CD4-positive, alpha-beta T cell (primary cell): ENCODE measurements at places on chromosomes 2 and 18. TPM values are rescaled to one million over a fixed set of nuclear protein-coding genes. Genes with fewer than 3 reads are reported as not detected.

Gene MSTN
- total RNA-seq: not detected

Gene MEIS1
- total RNA-seq: not detected

Gene HOXD12
- not detected for total RNA-seq

Gene LYPD6B
- total RNA-seq: not detected

Gene RNU2-63P
- 2.6 TPM for total RNA-seq

Gene KIF3C
- total RNA-seq: 1.8 TPM

Gene TXNDC2
- not detected for total RNA-seq

Gene GKN1
- total RNA-seq: not detected

Gene UGT1A5
- total RNA-seq: not detected

Gene DQX1
- 0.22 TPM for total RNA-seq

DNA sequence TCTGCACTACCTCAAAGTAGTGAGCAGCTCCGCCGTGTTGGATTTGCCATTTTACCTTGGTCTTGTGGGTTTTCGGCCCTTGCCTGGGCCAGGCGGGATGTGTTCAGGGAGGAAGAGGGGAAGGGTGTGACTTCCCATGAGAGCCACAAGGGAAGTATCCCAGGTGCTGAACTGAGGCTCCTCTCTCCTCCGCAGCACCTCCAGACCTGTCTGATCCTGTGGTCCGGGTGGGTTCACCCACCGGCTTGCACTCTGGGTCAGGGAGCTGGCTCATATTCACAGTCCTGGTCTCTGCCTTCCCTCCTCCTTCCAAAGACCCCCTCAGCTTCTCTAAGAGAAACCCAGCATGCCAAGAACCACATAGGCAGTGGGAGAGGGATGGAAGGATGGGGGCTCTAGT lies 235.8 kb downstream of the SEPTIN10 start:
- no peak overlapping the region for H3K27ac ChIP-seq
- DNase-seq: no peak
- no peaks in the 10 kb centered on the region for H3K4me1 ChIP-seq
- no peaks in the 10 kb centered on the region for H3K27me3 ChIP-seq
- no peak overlapping the region for H3K4me3 ChIP-seq

GRCh38 chr18:9188359-9189231 lies 52.0 kb downstream of the ANKRD12 start:
- peaks cover 9% of the 10 kb centered on the region for H3K4me1 ChIP-seq
- no peak overlapping the region for H3K4me3 ChIP-seq
- DNase-seq: no peak
- no peaks in the 10 kb centered on the region for H3K27me3 ChIP-seq
- peaks cover 56% of the 10 kb centered on the region for H3K36me3 ChIP-seq

- no peak for DNase-seq
- no peaks in the 10 kb centered on the region for H3K36me3 ChIP-seq
- H3K27me3 ChIP-seq: no peaks in the 10 kb centered on the region
- no peak overlapping the region for H3K27ac ChIP-seq
- no peaks in the 10 kb centered on the region for H3K4me1 ChIP-seq
Measured at GRCh38 chr2:45380131-45380836, 230.8 kb downstream of the SRBD1 start.

GRCh38 chr2:74372674-74373073 lies 7.4 kb downstream of the DCTN1 start:
- peaks cover 5% of the 10 kb centered on the region for H3K4me1 ChIP-seq
- no peak for DNase-seq
- H3K27me3 ChIP-seq: no peaks in the 10 kb centered on the region
- H3K4me3 ChIP-seq: no peak overlapping the region
- H3K27ac ChIP-seq: no peak overlapping the region

DNA sequence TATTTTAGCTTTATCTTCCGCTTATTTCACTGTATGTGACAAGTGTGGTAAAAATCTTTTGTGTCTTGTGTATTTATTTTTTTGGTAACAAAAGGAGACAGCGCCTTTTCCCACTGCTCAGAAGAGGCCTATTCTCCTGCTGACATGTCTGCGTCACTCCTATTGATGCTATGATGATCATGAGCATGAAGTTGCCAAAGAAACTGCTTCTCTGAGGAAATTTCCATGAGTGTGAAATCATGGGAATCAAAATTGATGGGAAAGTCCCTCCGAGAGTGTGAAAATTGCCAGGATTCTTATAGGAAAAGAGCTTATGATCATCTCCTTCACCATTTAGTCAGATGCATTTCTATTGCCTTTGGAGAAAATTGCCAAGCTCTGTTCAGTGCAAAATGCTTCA lies 36.5 kb upstream of the DARS1 start:
- no peak for DNase-seq
- H3K4me1 ChIP-seq: peaks cover 4% of the 10 kb centered on the region
- H3K4me3 ChIP-seq: no peak overlapping the region
- H3K36me3 ChIP-seq: no peaks in the 10 kb centered on the region
- no peak overlapping the region for H3K27ac ChIP-seq

- DNase-seq: peak; percentile 52
- no peak overlapping the region for H3K4me3 ChIP-seq
- H3K27ac ChIP-seq: no peak overlapping the region
- H3K36me3 ChIP-seq: no peaks in the 10 kb centered on the region
- H3K4me1 ChIP-seq: peaks cover 8% of the 10 kb centered on the region
- peaks cover 2% of the 10 kb centered on the region for H3K27me3 ChIP-seq
Measured at GRCh38 chr2:172253190-172254052, 150.7 kb upstream of the DLX2 start.

- H3K27me3 ChIP-seq: no peaks in the 10 kb centered on the region
- peaks cover 32% of the 10 kb centered on the region for H3K4me1 ChIP-seq
- DNase-seq: no peak
- H3K27ac ChIP-seq: no peak overlapping the region
Measured at GRCh38 chr18:13433125-13433524, 214.6 kb downstream of the LDLRAD4 start.

DNA sequence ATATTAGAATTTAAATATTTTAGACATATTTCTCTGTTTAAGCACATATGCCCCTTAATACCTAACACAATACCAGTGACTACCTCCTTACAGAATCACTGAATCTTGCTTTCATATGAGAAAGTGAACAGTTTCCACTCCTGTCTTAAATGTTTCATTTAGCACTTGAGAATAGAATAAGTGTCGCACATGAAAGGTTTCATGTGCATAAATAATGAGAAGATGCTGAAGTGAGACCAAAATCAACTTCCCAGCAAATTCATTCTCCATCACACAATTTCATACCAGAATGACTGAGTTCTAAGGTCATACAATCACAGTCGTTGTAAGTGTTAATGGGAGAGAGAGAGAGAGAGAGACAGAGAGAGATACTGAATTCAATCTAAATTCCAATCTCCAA lies 51.2 kb downstream of the ATIC start:
- H3K27ac ChIP-seq: no peak overlapping the region
- H3K36me3 ChIP-seq: peaks cover 2% of the 10 kb centered on the region
- no peaks in the 10 kb centered on the region for H3K4me1 ChIP-seq
- no peak overlapping the region for H3K4me3 ChIP-seq
- DNase-seq: no peak

GRCh38 chr2:69693775-69694450 lies 48.0 kb upstream of the ANXA4 start:
- peak; percentile 48 for DNase-seq
- no peaks in the 10 kb centered on the region for H3K36me3 ChIP-seq
- peak overlapping the region; percentile 77 for H3K27ac ChIP-seq
- H3K4me3 ChIP-seq: peak overlapping the region; percentile 19
- H3K4me1 ChIP-seq: peaks cover 85% of the 10 kb centered on the region

DNA sequence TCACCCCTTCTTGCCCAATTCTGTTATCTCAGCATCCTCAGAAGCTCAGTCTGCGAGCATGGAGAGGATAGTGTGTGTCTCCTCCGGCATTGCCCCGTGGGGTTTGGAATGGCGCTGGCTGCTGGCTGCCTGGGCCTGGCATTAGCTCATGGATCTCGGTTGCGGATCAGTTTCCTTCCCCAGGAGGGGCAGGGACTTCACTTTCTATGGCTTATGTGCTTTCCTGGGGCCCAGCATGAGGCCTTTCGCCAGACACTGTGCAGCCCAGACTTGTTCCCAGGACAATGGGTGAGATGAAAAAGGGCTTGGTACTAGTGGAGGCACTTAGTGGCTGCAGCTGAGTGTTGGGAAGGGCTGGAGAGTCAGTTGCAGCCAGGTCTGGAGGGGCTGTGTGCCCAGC lies 143.3 kb downstream of the GLI2 start:
- no peaks in the 10 kb centered on the region for H3K27me3 ChIP-seq
- H3K4me3 ChIP-seq: no peak overlapping the region
- no peaks in the 10 kb centered on the region for H3K4me1 ChIP-seq
- no peak overlapping the region for H3K27ac ChIP-seq
- no peaks in the 10 kb centered on the region for H3K36me3 ChIP-seq
- no peak for DNase-seq

- peaks cover 10% of the 10 kb centered on the region for H3K27me3 ChIP-seq
- H3K4me1 ChIP-seq: no peaks in the 10 kb centered on the region
- no peaks in the 10 kb centered on the region for H3K36me3 ChIP-seq
Measured at GRCh38 chr2:172279813-172280212, 147.6 kb upstream of the ITGA6 start.

- no peak for DNase-seq
- no peaks in the 10 kb centered on the region for H3K27me3 ChIP-seq
- H3K27ac ChIP-seq: no peak overlapping the region
- H3K4me3 ChIP-seq: no peak overlapping the region
- H3K4me1 ChIP-seq: no peaks in the 10 kb centered on the region
Measured at GRCh38 chr2:192122141-192122540, 72.6 kb downstream of the TMEFF2 start.

GRCh38 chr2:174717916-174718315 lies 46.4 kb downstream of the CHRNA1 start:
- no peaks in the 10 kb centered on the region for H3K36me3 ChIP-seq
- no peaks in the 10 kb centered on the region for H3K27me3 ChIP-seq
- peaks cover 29% of the 10 kb centered on the region for H3K4me1 ChIP-seq
- no peak overlapping the region for H3K27ac ChIP-seq
- H3K4me3 ChIP-seq: no peak overlapping the region

DNA sequence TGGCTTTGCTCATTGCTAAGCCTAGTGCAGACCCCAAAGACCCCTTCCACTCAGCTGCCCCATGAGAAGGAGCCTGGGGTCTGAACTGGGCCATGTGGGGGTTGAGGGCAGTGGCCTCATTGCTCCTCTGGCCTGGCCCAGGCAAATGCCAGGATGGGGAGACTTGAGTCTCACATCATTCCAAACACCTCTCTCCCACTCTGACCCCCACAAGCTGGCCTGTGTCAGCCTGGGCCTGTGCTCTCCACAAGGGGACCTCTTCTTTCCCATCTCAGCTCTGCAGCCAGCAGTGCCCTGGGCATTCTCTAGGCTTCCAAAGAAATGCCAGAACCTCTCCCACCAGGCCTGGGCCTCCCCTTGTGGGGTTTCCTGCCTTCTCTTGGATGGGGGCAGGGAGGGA lies 45.8 kb upstream of the OTOF start:
- H3K36me3 ChIP-seq: no peaks in the 10 kb centered on the region
- DNase-seq: no peak
- no peak overlapping the region for H3K4me3 ChIP-seq
- peaks cover 20% of the 10 kb centered on the region for H3K4me1 ChIP-seq
- H3K27me3 ChIP-seq: no peaks in the 10 kb centered on the region

GRCh38 chr18:6509832-6510231 lies 95.1 kb upstream of the L3MBTL4 start:
- no peak for DNase-seq
- no peak overlapping the region for H3K27ac ChIP-seq
- no peaks in the 10 kb centered on the region for H3K4me1 ChIP-seq
- H3K4me3 ChIP-seq: no peak overlapping the region

- H3K4me1 ChIP-seq: peaks cover 83% of the 10 kb centered on the region
- no peaks in the 10 kb centered on the region for H3K36me3 ChIP-seq
- peak overlapping the region; percentile 84 for H3K27ac ChIP-seq
- peak overlapping the region; percentile 6 for H3K4me3 ChIP-seq
- no peak for DNase-seq
- no peaks in the 10 kb centered on the region for H3K27me3 ChIP-seq
Measured at GRCh38 chr18:46155641-46156051, 51.5 kb downstream of the HAUS1 start.

- no peak overlapping the region for H3K4me3 ChIP-seq
- H3K36me3 ChIP-seq: no peaks in the 10 kb centered on the region
- H3K27me3 ChIP-seq: no peaks in the 10 kb centered on the region
- H3K27ac ChIP-seq: no peak overlapping the region
Measured at GRCh38 chr18:31428211-31428610, 19.3 kb upstream of the DSG3 start.

GRCh38 chr2:55864351-55865084 lies 59.1 kb downstream of the EFEMP1 start:
- no peak for DNase-seq
- no peaks in the 10 kb centered on the region for H3K36me3 ChIP-seq
- H3K4me3 ChIP-seq: no peak overlapping the region
- H3K27me3 ChIP-seq: no peaks in the 10 kb centered on the region
- no peak overlapping the region for H3K27ac ChIP-seq
- H3K4me1 ChIP-seq: no peaks in the 10 kb centered on the region

GRCh38 chr2:65867446-65867845 lies 435.0 kb upstream of the SPRED2 start:
- H3K27me3 ChIP-seq: peaks cover 4% of the 10 kb centered on the region
- H3K4me1 ChIP-seq: no peaks in the 10 kb centered on the region
- DNase-seq: no peak
- H3K36me3 ChIP-seq: no peaks in the 10 kb centered on the region
- no peak overlapping the region for H3K27ac ChIP-seq

DNA sequence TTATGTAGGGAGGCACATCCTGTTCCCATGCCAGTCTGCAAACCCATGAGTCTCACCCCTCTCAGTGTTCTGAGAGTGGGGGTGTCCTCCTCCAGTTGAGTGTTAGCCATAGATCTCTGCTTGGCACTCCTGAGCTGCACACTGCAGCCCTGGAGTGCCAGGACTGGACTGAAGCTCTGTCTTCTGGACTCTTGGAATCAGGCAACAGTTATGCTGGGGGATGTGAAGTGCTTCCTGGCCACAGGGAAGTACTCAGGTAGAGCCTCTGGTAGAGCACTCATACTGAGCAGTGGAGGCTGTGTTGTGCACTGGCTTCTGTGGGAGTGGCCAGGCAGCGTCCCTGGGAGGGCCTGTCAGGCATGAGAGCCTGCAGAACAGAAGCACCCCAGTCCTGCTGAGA lies 43.0 kb downstream of the SERPINB7 start:
- no peak overlapping the region for H3K4me3 ChIP-seq
- no peaks in the 10 kb centered on the region for H3K36me3 ChIP-seq
- H3K27me3 ChIP-seq: peaks cover 3% of the 10 kb centered on the region
- no peak for DNase-seq
- H3K27ac ChIP-seq: no peak overlapping the region

- H3K4me3 ChIP-seq: no peak overlapping the region
- H3K27me3 ChIP-seq: no peaks in the 10 kb centered on the region
- DNase-seq: no peak
- no peak overlapping the region for H3K27ac ChIP-seq
- H3K36me3 ChIP-seq: no peaks in the 10 kb centered on the region
Measured at GRCh38 chr2:120262150-120262549, 9.5 kb downstream of the RALB start.

GRCh38 chr2:172909454-172909853 lies 166.2 kb upstream of the MAP3K20 start:
- no peak overlapping the region for H3K4me3 ChIP-seq
- H3K4me1 ChIP-seq: peaks cover 8% of the 10 kb centered on the region
- H3K36me3 ChIP-seq: no peaks in the 10 kb centered on the region
- no peak overlapping the region for H3K27ac ChIP-seq
- no peaks in the 10 kb centered on the region for H3K27me3 ChIP-seq
- DNase-seq: no peak

- H3K27me3 ChIP-seq: no peaks in the 10 kb centered on the region
- no peak for DNase-seq
- H3K4me3 ChIP-seq: no peak overlapping the region
- no peak overlapping the region for H3K27ac ChIP-seq
- H3K4me1 ChIP-seq: peaks cover 7% of the 10 kb centered on the region
- H3K36me3 ChIP-seq: peaks cover 81% of the 10 kb centered on the region
Measured at GRCh38 chr18:9237981-9238380, 96.6 kb upstream of the TWSG1 start.

GRCh38 chr2:56100791-56101312 lies 82.9 kb upstream of the CCDC85A start:
- H3K27me3 ChIP-seq: no peaks in the 10 kb centered on the region
- H3K4me3 ChIP-seq: no peak overlapping the region
- no peak overlapping the region for H3K27ac ChIP-seq
- no peaks in the 10 kb centered on the region for H3K36me3 ChIP-seq
- no peaks in the 10 kb centered on the region for H3K4me1 ChIP-seq
